Effector memory CD4-positive, alpha-beta T cell (primary cell): ENCODE measurements at places on chromosomes 5 and 9.

- H3K4me1 ChIP-seq = no peaks in the 10 kb centered on the region
- H3K27me3 ChIP-seq = no peaks in the 10 kb centered on the region
- no peak overlapping the region for H3K27ac ChIP-seq
- no peaks in the 10 kb centered on the region for H3K36me3 ChIP-seq
- DNase-seq = no peak
These were observed 137.7 kb upstream of the GRIA1 start for GRCh38 chr5:153352685-153353219.

DNA sequence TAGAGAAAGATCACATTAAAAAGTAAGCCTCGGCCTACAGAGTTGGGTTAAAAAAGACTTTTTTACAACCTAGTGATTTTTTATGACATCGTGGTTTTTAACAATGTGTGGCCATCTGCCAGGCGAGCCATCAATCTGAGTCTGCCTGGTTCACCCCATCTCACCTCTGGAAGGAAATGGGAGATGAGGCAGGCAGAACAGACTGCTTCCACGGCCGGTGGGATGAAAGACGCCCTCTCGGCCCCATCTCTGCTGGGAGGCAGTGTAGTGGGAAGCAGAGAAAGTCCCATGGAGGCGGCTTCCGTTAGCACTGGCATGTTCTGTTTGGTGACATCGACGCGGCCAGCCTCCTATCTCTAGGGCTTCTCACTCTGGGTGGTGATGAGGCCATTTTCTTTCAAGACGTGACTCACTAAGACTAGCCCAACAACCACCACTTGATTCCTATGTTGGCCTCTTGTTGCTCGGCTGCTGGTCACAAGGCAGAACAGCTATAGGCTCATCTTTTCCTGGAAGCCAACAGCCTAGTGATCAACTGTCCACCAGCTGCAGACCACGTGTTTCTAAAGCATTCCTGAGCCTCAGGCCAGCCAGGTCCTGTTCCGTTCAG, 132.4 kb upstream of the OTULINL start:
- H3K27ac ChIP-seq = no peak overlapping the region
- no peaks in the 10 kb centered on the region for H3K36me3 ChIP-seq
- H3K27me3 ChIP-seq = no peaks in the 10 kb centered on the region
- no peaks in the 10 kb centered on the region for H3K4me1 ChIP-seq
- no peak for DNase-seq
- no peak overlapping the region for H3K4me3 ChIP-seq

DNA sequence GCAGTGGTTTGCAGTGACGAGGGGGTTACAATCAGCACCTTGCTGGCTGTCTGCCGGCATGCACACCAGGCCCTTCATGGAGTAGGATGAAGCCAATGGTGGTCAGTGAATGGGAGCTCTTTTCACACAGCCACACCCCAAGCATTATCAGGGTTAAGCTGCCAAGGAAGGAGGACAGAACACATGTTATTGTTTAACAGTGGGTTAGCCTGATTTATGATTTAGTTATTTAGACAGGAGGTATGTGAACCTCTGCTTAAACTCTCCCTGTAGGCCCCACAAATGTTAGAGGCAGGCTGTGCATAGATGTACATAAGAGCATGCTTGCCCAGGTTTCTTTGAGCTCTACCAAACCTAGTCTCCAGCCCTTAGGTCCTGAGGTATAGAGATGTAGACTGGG, 262.9 kb downstream of the SPOCK1 start:
- H3K27ac ChIP-seq = no peak overlapping the region
- H3K27me3 ChIP-seq = peaks cover 2% of the 10 kb centered on the region
- no peaks in the 10 kb centered on the region for H3K4me1 ChIP-seq

DNA sequence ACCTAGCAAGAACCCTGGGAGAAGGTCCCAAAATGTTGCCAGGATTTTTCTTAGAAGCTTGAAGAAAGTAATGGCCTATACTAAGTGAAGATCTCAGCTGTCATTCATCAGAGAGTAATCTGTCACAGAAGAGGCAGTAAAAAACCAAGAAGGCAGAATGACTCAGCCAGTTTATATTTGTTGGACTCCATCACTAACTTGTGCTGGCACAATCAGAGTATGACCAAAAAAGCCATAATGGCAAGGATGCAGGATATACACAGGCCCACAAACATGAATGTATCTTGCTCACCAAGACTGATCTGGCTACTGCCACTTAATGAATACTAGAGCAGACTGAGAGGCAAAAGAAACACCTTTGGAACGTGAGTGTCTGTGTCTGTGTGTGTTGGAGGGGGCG, 104.0 kb upstream of the POU5F2 start:
- no peak for DNase-seq
- H3K4me3 ChIP-seq = no peak overlapping the region
- H3K27ac ChIP-seq = no peak overlapping the region
- no peaks in the 10 kb centered on the region for H3K4me1 ChIP-seq
- peaks cover 7% of the 10 kb centered on the region for H3K36me3 ChIP-seq

DNA sequence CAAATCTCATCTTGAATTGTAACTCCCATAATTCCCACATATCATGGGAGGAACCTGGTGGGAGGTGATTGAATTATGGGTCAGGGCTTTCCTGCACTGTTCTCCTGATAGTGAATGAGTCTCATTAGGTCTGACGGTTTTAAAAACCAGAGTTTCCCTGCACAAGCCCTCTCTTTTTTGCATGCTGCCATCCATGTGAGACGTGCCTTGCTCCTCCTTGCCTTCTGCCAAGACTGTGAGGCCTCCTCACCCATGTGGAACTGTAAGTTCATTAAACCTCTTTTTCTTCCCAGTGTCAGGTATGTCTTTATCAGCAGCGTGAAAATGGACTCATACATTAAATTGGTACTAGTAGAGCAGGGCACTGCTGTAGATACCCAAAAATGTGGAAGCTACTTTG, 22.4 kb upstream of the KDM4C start:
- no peak overlapping the region for H3K27ac ChIP-seq
- no peak for DNase-seq
- H3K27me3 ChIP-seq = no peaks in the 10 kb centered on the region
- no peaks in the 10 kb centered on the region for H3K4me1 ChIP-seq

- H3K36me3 ChIP-seq = no peaks in the 10 kb centered on the region
- no peaks in the 10 kb centered on the region for H3K4me1 ChIP-seq
- DNase-seq = no peak
- no peak overlapping the region for H3K4me3 ChIP-seq
- no peak overlapping the region for H3K27ac ChIP-seq
These were observed 192.2 kb downstream of the ROR2 start for GRCh38 chr9:91757782-91758181.

DNA sequence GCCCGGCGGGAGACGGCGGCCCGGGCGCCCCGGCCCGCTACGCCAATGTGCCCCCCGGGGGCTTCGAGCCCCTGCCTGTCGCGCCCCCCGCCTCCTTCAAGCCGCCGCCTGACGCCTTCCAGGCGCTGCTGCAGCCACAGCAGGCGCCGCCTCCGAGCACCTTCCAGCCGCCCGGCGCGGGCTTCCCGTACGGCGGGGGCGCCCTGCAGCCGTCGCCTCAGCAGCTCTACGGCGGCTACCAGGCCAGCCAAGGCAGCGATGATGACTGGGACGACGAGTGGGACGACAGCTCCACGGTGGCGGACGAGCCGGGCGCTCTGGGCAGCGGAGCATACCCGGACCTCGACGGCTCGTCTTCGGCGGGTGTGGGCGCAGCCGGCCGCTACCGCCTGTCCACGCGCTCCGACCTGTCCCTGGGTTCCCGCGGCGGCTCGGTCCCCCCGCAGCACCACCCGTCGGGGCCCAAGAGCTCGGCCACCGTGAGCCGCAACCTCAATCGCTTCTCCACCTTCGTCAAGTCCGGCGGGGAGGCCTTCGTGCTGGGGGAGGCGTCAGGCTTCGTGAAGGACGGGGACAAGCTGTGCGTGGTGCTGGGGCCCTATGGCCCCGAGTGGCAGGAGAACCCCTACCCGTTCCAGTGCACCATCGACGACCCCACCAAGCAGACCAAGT, 723 bp downstream of the SNX18 start:
- H3K4me3 ChIP-seq = peak overlapping the region; percentile 90
- peak overlapping the region; percentile 73 for H3K27ac ChIP-seq
- peak; percentile 16 for DNase-seq
- peaks cover 31% of the 10 kb centered on the region for H3K4me1 ChIP-seq

DNA sequence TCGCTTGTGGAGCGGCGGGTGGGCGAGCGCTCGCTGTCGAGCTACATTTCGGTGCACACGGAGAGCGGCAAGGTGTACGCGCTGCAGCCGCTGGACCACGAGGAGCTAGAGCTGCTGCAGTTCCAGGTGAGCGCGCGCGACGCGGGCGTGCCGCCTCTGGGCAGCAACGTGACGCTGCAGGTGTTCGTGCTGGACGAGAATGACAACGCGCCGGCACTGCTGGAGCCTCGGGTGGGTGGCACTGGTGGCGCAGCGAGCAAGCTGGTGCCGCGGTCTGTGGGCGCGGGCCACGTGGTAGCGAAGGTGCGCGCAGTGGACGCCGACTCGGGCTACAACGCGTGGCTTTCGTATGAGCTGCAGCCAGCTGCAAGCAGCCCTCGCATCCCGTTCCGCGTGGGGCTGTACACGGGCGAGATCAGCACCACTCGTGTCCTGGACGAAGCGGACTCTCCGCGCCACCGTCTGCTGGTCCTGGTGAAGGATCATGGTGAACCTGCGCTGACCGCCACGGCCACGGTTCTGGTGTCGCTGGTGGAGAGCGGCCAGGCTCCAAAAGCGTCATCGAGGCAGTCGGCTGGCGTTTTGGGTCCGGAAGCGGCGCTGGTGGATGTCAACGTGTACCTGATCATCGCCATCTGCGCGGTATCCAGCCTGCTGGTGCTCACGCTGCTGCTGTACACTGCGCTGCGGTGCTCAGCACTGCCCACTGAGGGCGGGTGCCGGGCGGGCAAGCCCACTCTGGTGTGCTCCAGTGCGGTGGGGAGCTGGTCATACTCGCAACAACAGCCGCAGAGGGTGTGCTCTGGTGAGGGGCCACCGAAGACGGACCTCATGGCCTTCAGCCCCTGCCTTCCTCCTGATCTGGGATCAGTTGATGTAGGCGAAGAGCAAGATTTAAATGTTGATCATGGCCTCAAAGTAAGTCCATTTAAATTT, 2.1 kb downstream of the PCDHA8 start:
- no peaks in the 10 kb centered on the region for H3K27me3 ChIP-seq
- no peak overlapping the region for H3K27ac ChIP-seq
- H3K36me3 ChIP-seq = no peaks in the 10 kb centered on the region
- H3K4me3 ChIP-seq = no peak overlapping the region
- H3K4me1 ChIP-seq = no peaks in the 10 kb centered on the region

GRCh38 chr5:175383350-175383749, 60.6 kb downstream of the DRD1 start:
- no peaks in the 10 kb centered on the region for H3K36me3 ChIP-seq
- no peak for DNase-seq
- no peak overlapping the region for H3K4me3 ChIP-seq
- H3K27ac ChIP-seq = no peak overlapping the region
- H3K4me1 ChIP-seq = no peaks in the 10 kb centered on the region

DNA sequence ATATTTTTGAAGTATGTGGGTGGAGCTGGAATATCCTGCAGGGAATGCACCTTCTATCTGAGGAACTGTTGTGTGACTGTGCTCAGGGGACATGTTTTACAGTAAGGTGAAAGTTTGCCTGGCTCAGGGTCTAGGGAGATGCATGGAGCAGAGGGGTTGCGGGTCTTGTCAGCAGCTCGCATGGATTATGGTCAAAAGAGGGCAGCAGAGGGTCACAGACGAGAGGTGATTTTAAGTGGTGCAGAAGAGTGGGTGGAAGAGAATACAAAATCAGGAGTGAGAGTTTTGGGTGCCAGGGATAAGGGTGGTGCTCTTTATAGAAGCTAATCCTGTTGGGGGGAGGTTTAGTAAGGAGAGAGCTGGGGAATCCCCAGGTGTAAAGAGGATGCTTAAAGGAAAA, 53.5 kb upstream of the GRIN3A start:
- no peak overlapping the region for H3K4me3 ChIP-seq
- no peak for DNase-seq
- H3K27ac ChIP-seq = no peak overlapping the region
- no peaks in the 10 kb centered on the region for H3K27me3 ChIP-seq
